ENCODE measurements at places on chromosomes 4 and X.

GRCh38 chr4:110454441-110454840 is 21.5 kb upstream of the ENPEP start:
- DNase-seq, result peak; percentile 12

- DNase-seq, result peak; percentile 3
Observed at GRCh38 chr4:72275381-72275780, 243.6 kb downstream of the NPFFR2 start.

GRCh38 chr4:37981425-37981824 is 21.2 kb downstream of the PTTG2 start:
- no peak for DNase-seq

- DNase-seq, result no peak
Observed at GRCh38 chr4:88107406-88108107, 50.9 kb downstream of the ABCG2 start.

DNA sequence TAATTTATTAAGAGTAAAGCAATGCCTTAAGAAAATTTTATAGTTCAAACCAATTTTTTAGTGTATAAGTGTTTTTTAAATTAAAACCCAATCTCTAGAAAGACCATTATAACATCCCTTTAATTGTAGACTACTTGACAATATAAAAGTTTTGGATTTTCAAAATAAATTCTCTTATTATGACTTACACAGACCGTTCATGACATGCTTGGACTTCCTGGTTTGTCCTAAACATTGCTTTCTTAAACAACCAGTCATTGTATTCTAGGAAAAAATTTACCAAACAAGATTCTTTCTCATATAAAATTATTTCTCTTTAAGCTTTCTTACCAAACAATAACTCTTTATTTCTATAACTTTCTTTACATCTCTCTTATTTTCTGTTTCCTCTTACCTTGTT is 49.0 kb upstream of the CXorf51A start:
- no peak for DNase-seq

- no peak for DNase-seq
Observed at GRCh38 chrX:16778545-16778944, 7.7 kb upstream of the TXLNG start.

- DNase-seq, result no peak
Observed at GRCh38 chr4:180336494-180337090, 1906.6 kb upstream of the TENM3 start.

- DNase-seq, result no peak
Observed at GRCh38 chr4:145176641-145177432, 3.6 kb downstream of the OTUD4 start.

DNA sequence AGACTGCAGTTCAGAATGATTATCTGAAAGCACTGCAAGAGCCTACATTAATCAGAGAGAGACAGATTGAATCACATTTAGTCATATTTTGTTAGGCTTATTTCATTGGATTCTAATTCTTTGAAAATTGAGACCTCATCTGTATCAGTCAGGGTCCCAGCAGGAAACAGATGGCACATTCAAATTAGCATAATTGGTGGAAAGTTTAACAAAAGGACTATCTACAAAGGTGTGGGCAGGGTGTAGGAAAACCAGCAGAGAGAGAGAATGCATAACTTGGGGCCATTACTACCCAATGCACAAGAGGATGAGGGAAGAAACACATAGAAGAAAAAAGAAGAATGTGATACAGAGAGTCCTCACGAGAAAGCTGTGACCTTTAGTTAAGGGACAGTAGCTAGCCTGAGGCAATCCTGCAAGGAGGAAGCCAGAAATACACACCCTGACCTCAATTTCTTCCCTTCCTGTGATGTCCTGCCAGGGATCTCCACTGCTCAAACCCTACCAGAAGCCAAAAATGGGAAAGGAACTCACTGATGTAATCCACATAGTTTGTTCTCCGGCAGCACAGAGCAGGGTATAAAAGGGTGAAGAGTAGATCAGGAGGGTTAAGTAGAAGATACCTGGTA is 17.7 kb upstream of the XKRX start:
- no peak for DNase-seq

- no peak for DNase-seq
Observed at GRCh38 chr4:98544141-98544817, 114.1 kb downstream of the TSPAN5 start.

- DNase-seq, result peak; percentile 36
Observed at GRCh38 chr4:85929961-85930665, 429.7 kb downstream of the MAPK10 start.

- no peak for DNase-seq
Observed at GRCh38 chr4:26529479-26529878, 39.2 kb upstream of the CCKAR start.

DNA sequence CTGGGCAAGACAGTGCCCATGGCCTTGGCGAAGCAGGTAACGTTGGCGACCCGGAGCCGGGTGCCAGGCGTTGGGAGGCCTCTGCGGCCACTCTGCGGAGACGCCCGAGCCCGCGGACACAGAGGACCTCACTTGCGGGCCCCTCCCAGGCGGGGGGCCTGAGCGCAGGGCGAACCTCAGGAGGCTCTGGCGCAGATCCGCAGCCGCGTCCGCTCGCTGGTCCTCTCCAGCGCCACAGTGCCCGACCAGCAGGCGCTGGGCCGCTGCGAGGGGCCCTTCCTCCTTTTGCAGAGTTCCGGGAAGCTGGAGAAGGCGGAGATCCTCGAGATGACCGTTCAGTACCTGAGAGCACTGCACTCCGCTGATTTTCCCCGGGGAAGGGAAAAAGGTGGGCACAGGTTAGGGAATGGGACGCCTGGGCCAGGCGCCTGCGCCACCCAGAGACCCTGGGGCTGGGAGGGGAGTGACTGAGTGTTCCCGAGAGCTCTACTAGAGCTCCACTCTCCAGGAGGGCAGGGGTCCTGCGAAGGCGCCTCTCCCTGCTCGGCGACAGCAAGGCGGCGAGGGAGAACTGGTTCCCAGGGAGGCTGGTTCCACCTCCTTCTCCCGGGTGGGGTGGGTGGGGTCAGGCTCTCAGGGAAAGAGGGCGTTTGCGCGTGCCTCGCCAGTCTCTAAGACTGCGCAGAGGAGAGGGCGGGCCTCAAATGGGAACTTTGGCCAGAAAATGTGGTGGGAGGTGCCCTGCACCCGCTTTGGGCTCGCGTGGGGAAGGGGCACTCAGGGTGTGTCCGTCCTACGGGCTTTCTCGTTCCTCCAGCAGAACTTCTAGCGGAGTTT is 1.4 kb downstream of the HELT start:
- peak; percentile 41 for DNase-seq

GRCh38 chr4:82371497-82371896 is 2.3 kb downstream of the HNRNPD start:
- peak; percentile 18 for DNase-seq

DNA sequence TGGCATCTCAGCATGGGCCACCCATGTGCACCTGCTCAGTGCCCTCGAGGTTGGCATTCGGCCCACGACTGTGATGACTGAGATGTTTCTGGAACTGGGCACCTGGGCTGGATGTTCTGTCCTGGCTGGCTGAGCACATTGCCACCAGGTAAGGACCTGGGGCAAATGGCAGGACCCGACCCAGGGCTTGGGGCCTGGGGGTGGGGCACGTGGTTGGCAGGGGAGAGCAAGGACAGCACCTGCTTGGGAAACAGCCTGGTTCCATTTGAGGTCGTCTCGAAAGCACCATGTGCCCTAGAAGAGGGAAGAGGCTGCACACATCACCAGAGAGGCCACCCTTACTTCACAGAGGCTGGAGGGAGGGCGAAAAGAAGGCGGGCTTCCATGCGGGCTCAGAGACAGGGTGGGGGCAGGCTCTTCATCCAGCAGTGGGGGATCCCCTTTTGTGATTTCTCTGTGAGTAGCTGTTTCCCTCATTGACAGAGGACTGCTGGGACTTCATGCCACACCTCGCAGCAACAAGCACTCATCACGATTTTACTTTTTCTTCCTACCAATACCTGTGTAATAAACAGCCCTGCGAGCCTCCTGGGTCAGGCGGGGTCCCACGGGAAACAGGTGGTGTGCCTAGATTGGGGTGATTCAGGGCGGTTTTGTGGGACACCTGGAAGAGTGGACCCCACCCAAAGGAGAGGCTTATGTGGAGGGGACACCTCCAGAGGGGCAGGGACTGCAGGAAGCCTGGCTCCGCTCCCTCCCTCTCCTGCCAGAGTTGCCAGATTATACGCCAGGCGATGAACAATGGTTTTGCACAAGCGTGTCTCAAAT is 12.0 kb downstream of the TMEM187 start:
- DNase-seq, result no peak

GRCh38 chrX:28205905-28206304 is 224.7 kb upstream of the DCAF8L1 start:
- DNase-seq, result no peak

GRCh38 chrX:13401724-13402123 is 81.9 kb upstream of the ATXN3L start:
- no peak for DNase-seq

GRCh38 chr4:120007896-120008436 is 58.7 kb downstream of the MAD2L1 start:
- DNase-seq, result no peak

- no peak for DNase-seq
Observed at GRCh38 chrX:110056419-110056818, 53.5 kb downstream of the TMEM164 start.

DNA sequence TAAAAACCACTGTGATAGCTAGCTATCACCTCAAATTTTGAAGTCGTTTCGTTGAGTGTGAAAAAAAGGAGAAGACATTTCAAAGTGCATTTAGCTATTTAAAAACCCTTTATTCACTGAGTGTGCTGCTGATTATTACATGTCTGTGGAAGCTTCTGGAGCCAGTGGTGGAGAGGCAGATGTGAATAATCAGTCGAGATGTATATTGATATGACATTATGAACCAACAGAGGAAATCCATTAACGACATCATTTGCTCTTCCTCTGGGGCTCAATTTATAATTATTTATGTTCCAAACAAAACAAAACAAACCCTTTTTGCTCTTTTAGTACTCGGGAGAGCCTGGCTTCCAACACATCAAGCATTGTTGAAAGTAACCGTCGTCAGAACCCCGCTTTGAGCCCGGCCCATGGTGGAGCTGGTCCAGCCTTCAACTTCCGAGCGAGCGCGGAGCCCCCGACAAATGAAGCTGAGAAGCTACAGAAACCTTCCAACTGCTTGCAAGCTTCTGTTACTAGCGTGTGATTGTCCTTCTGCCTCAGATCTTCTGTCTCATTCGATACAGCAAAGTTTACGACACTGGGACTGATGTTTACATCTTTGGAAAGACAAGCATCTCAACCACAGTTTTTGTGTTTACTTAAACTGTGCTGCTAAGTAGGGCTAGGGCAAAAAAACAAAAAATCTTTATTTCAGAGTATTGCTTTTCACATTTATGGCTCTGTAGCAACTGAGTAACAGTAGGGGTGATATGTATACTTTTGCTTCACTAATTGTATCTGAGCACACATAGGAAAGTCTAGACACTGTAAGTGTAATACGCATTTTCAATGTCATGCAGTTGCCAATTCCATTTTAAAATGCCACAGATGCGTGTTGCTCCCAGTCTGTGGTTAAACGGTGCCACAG is 111.9 kb downstream of the STOX2 start:
- no peak for DNase-seq

DNA sequence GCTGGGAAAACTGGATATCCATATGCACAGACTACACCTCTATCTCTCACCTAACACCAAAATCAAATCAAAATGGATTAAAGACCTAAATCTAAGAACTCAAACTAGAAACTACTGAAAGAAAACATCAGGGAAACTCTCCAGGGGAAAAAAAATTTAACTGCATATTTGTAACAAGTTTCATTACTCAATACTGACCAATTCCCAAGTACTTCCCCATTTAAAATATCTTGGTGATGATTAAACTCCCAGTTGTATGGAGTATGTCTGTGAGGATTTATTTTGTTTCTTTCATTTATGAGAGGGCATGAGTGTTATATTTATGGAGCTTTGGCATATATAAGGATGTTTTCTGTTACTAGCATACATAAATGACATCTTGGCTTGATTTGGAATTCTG is 112.3 kb upstream of the IL15 start:
- no peak for DNase-seq

- peak; percentile 89 for DNase-seq
Observed at GRCh38 chr4:3402491-3403347, 39.0 kb upstream of the HGFAC start.

DNA sequence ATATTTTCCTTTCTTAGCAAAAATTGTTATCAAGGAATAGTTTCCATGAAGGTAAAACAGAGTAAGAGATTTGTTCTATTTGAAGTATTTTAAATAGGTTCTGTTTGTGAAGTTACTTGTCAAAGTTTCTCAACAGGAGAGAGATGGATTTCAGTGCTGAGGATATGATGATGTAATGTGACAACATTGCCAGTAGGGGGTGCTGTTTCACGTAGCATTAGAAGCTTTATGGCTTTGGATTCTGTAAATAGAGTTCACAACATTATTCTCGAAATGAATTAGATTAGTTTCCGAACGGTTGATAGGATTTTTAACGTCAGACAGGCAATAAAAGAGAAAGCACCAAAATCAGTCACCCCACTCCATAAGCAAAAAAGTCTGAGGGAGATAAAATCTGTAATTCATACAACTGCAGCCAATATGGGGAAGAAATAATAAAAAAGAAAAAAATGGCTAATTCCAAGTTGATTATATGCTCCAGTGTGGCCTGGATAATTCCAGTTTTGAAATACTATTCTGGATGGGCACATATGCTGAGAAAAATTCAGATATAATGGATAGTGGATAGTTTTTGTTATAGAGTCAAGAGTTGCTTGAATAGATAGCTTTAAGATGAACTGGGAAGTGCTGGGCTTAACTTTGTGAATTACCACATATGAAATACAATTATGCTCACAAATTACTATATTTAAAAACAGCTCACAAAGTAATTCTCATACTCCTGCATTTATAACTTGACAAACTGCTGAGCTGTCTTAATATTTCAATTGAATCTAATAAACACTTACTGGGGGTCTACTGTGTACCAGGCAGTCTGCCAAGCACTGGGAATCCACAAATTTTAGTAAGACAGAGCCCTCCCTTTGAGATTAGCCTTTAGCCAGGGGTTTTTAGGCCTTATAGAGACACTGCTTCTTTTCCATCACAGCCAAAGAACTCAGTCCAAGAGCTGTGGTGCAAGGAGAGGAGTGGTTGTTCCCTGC is 109.1 kb downstream of the GPAT3 start:
- DNase-seq, result peak; percentile 77

GRCh38 chrX:45872480-45872879 is 671.8 kb upstream of the DIPK2B start:
- no peak for DNase-seq

GRCh38 chr4:147782087-147782781 is 50.3 kb downstream of the ARHGAP10 start:
- DNase-seq, result peak; percentile 38

DNA sequence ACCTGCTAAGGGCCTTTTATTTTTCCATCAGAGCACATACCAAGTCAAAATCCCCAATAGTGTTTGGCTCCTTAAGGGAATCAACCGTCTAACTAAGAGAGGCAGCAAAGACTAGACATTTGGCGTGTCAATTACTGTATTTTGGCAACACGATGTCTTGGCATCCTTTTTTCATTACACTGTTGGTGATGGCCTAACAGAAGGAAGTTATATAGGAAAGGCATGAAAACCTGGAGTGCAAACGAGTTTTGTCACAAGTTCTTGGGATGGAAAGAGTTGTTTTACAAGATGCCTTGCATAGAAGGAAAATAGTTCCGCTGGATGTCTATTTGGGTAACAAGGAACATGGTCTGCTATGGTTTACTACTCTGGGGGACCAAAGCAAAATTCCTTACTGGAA is 119.2 kb upstream of the TTC29 start:
- DNase-seq, result no peak

All from astrocyte of the hippocampus (primary cell).